ENCODE measurements at places on chromosomes 3 and 15. TPM values are rescaled to one million over a fixed set of nuclear protein-coding genes. Genes with fewer than 3 reads are reported as not detected.

GRCh38 chr3:140753865-140754754 is 76.2 kb downstream of the TRIM42 start:
- ATAC-seq = no peak

GRCh38 chr15:100859970-100860828 is 19.4 kb upstream of the ALDH1A3 start:
- no peak for ATAC-seq

GRCh38 chr3:10702961-10703740 is 112.9 kb upstream of the SLC6A11 start:
- ATAC-seq = peak; percentile 55

KLHL40 gene
- not detected for total RNA-seq

CFAP20DC gene
- 1.8 TPM for total RNA-seq

LRRC3B gene
- 0.03 TPM for total RNA-seq

DNA sequence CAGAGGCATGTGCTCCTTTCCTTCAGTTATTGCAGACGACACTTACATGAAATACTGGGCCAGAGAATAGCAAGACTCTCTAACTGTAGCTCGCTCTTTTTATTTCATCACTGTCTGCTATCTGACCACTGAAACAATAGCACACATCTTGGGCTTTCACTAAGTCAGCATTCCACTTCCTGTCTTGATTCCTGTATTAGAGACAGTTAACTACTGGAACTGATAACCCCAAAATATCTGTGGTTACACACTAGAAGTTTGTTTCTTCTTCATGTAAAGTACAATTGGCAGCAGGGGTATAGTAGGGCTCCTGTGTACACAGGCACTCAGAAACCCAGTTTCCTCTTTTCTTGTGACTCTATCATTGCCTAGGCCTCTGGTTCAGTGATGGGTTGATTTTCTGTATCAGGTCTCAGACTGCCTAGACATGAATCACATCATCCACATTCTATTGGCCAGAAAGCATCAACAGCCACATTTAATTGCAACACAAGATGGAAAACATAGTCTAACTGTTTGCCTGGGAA is 230.2 kb upstream of the CD96 start:
- peak; percentile 89 for ATAC-seq

INSYN1 gene
- total RNA-seq = not detected

DNA sequence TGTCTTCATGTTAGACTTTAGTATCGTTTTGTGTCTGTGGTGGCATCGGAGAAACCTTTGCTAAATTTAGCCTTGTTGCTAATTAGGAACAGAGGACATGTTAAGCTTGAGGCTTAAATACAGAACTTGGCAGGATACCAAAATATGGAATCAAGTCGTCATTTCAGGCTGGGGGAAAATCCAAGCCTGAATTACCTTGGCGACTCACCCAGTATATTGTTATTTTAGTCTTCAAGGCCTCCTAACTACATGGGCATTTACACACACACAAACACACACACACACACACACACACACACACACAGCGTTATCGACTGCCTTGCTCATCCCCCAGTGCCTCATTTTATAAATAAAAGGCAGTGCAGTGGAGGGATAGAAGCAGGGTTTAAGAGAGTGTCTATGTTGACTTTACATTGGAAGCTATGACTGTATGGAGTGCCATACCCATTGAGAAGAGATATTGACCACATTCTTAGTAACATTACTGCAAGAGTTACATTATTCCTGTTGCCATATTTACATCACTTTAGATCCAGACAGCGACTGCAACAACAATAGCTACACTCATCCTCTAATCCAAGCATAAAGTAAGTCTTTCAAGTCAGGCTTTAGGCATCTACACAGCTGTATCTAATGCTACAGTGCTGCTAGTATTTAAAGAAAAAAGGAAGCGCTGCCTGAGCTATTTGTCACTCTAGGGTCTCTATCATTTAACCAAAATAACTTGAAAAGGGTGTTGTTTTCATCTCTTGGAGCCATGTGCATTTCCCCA is 210.8 kb upstream of the SEMA6D start:
- no peak for ATAC-seq

PLSCR5 gene
- not detected for total RNA-seq

DNA sequence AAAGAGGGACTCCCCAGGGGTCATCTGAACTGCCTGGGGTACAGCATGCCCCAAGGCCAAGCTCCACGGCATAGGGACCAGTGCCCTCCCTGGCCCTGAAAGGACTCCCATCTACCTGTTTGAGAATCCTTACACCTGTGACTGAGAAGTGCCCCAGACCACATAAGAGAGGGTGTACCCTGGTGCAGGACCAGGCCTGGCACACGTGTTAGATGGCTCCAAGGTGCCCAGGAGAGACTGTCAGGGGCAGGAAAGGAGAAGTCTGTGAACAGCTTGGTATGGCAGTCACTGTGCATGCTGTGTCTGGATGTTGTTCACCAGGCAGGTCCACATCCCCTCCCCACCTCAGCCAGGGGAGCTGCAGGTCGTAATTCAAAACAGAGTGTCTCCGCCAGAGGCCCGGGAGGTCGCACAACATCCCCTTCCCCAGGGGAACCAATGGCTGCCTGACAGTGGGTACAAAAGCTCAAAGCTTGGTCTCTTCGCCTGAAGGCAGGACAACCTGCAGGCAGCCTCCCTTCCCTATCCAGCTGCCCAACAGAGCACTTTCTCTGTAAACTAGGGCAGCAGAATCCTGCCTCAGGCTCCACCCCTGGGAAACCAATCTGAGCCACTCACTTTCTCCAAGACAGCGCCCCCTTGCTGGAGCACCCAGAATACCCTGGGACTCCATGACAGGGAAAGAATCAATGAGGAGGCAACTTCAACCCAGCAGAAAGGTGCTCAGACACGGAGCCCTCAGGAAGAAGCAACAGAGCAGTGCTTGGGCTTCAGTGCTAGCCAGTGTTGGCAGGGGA is 3.9 kb downstream of the NUP210 start:
- no peak for ATAC-seq

DPPA4 gene
- total RNA-seq = not detected

- no peak for ATAC-seq
Observed at GRCh38 chr15:25900901-25901300, 37.8 kb upstream of the ATP10A start.

DNA sequence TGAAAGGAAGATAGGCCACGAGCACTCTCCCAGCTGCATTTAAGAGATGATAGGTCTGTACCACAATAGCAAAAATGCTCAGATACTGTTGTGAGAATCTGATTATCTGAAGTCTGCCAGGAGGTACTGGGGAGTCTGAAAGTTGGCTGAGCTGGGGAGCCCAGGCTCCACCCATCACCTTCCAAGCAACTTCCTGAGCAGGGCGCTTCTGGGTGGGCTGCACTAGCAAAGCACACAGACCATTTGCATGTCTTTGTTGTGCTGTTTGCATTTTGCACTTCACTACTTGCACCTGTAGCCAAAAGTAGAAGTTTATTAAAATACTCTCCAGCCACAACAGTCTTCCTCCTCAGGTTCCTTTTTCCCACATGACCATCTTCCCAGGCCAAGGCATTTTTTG is 133.2 kb downstream of the ALDH1A2 start:
- no peak for ATAC-seq

ZNF80 gene
- 0.29 TPM for total RNA-seq

GRCh38 chr3:88019024-88019423 is 39.8 kb downstream of the CGGBP1 start:
- peak; percentile 77 for ATAC-seq

DNA sequence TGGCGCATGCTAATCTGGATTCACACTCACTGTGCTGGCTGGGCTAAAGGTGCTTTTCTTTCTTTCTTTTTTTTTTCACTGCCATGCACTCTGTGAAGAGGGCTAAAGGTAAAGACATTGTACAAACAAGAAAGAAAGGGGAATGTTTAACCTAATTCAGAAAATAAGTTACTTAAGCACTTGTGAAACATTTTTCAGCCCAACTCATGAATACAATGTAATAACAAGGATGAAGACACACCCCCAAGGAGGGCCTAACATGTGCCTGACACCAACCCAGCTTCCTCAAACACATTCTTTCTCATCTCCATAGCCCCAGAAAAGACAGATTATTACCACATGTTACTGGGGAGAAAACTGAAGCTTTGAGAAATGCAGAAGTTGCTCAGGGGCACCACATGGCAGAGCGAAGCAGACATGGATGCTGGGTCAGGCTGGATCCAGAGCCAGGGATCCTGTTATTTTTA is 5.7 kb downstream of the STIMATE start:
- ATAC-seq = no peak

GRCh38 chr3:12194209-12194608 is 35.5 kb upstream of the TIMP4 start:
- ATAC-seq = peak; percentile 43

DNA sequence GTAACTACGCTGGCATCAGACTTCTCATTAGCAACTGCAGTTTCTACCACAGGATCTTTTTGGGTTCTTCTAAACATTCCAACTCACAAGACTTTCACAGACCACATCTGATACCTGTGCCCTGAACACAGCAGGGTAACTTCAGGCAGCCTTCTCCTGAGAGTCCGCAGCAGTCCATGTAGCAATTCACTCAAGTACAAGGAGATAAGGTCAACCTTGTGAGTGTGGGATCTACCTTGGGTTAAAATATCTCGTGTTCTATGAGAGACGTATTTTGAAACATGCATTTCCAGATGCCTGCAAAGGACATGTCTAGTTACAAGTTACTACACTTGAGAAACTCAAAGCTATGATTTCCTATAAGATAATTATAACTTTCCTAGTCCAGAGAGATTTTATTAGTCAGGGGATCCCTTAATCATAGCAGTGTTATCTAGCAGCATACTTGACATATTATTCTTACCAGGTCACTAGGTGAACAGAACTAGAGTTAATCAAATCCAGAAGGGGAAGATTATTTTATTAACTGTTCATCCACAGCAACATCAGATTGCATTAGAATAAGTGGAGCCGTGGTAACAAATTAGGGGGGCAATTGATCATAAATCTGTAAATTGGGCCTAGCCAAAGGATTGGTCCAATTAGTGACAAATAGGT is 66.4 kb downstream of the ASTE1 start:
- no peak for ATAC-seq

- no peak for ATAC-seq
Observed at GRCh38 chr3:18224426-18224825, 200.7 kb downstream of the SATB1 start.

Measured in activated T-helper 17 cell treated with anti-CD3 and anti-CD28 coated beads, Interleukin-2, amount 50 U/mL, for 72 hours (primary cell).